ENCODE measurements at places on chromosomes 7 and 10. TPM values are rescaled to one million over a fixed set of nuclear protein-coding genes. Genes with fewer than 3 reads are reported as not detected.

DNA sequence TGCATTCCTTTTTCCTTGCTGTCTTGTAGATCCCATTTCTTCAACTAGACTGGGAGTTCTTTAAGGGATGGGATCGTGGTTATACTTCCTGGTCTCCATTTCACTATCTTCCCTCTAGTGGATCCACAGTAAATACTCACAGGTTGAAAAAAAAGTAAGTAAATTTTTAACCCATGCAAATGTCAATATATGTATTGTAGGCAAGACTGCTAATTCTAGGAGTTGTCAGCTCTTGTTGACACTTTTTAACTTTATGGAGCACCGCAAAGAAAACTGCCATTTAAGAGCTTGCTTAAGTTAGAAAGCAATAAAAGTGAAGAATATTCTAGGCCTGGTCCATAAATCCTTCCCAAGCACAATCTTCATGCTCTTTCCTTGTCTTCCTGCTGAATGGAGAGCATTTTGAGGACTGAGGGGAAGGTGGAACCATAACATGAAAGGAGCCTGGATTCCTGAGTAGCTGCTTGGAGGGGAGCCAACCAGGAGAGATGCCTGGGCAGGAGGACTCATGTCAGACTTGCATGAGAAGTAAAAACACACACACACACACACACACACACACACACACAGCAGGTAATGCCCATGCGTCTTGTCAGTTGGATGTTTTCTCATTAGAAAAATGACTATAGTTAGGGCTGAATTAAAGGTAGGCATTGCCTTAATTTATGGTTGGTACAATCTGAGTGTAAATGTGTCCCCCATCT is 32.2 kb downstream of the VWA2 start:
- peaks cover 10% of the 10 kb centered on the region for H3K4me1 ChIP-seq
- no peak overlapping the region for H3K27ac ChIP-seq
- no peaks in the 10 kb centered on the region for H3K27me3 ChIP-seq
- no peaks in the 10 kb centered on the region for H3K36me3 ChIP-seq
- no peak for DNase-seq

DNA sequence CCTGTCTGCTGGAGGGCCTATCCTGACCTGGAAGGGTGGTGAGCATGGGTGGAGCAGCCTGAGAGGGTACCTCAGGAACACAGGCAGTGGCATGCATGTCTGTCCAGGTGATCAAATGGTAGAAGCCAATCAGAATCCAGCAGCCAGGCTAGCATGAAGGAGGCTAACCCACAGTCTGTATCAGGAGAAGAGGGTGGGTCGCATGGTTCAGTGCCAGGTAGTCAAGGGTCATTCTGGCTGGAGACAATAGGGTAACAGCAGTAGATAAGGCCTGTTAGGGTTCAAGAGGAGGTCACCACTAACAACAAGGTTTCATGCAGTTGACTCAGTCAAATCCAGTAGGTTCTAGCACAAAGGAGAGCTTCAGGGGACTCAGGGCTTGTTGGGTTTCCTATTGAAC is 10.4 kb downstream of the ALDH18A1 start:
- H3K27me3 ChIP-seq = no peaks in the 10 kb centered on the region
- H3K27ac ChIP-seq = no peak overlapping the region
- H3K4me3 ChIP-seq = no peak overlapping the region
- no peaks in the 10 kb centered on the region for H3K4me1 ChIP-seq

DNA sequence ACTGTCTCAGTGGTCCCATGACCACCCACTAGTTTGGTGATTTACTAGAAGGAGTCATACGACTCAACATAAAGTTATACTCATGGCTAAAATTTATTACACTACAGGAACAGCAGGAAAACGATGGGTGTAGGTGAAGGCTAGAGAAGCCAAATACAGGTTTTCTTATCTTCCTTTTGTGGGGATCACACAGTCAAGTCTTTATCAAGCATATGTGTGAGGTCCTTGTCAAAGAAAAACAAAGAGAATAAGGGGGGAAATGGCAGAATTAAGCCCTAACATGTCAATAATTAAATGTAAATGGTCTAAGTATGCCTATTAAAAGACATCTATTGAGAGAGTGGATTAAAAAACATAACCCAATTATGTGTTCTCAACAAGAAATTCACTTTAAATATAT is 47.8 kb upstream of the UBN2 start:
- no peaks in the 10 kb centered on the region for H3K36me3 ChIP-seq
- no peak for DNase-seq
- no peaks in the 10 kb centered on the region for H3K27me3 ChIP-seq
- H3K4me3 ChIP-seq = no peak overlapping the region
- H3K4me1 ChIP-seq = no peaks in the 10 kb centered on the region

DNA sequence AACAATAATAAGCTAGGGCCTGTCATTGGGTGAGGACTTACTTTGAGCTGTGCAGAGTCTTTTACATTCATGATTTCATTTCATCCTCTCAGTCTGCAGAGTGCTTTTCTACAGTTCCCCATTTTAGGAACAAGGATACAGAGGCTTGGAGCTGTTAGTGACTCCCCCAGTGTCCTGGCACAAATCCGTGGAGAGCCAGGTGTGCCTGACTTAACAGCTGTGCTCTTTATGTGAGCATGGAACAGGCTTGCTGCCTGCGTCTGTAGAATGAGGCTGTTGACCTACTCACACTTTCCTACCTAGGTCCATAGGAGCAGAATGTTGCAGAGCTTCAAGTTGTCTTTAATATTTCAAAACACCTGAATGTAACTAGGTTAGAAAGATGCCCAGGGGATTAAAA is 50.4 kb upstream of the BTBD16 start:
- H3K4me3 ChIP-seq = no peak overlapping the region
- no peaks in the 10 kb centered on the region for H3K4me1 ChIP-seq
- H3K27me3 ChIP-seq = no peaks in the 10 kb centered on the region
- no peak overlapping the region for H3K27ac ChIP-seq
- DNase-seq = no peak
- peaks cover 19% of the 10 kb centered on the region for H3K36me3 ChIP-seq

- H3K36me3 ChIP-seq = no peaks in the 10 kb centered on the region
- no peak overlapping the region for H3K27ac ChIP-seq
- H3K4me3 ChIP-seq = no peak overlapping the region
These were observed 212.3 kb upstream of the SLC26A5 start for GRCh38 chr7:103658055-103659005.

GRCh38 chr10:69045441-69046300 is 42.2 kb upstream of the SRGN start:
- no peaks in the 10 kb centered on the region for H3K36me3 ChIP-seq
- H3K4me1 ChIP-seq = no peaks in the 10 kb centered on the region
- H3K27ac ChIP-seq = no peak overlapping the region
- no peak overlapping the region for H3K4me3 ChIP-seq

DNA sequence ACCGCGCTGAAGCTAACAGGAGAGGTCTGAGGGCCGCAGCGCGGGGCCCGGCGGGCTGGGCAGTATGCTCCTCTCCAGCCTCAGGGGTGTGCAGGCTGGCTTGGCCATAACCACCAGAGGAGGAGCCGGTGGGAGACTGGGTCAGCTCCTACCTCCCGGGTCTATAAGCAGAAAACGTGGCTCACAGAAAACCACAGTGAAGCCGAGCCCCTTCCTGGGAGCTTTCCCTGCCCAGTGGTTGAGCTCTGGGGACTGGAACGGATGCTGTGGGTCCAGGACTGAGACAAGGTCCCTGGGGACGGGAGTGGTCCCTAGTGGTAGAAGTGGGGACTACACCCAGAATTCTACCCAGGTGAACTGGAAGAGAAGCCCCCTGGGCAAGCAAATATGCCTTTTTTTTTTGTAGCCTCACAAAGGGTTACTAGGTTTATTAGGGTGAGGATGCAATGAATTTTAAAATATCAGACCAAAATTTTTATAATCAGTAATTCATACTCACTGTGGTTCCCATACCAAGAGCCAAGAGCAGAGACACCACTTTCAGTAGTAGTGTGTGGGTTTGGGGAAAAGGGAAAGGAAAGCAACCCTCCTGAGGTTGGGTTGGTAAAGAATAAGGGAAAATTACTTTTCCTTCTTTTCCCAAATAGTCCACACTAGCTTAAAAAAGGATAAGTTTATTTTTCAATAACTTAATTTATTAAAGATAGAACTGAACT is 67.9 kb upstream of the PRKCQ start:
- H3K4me3 ChIP-seq = no peak overlapping the region
- no peak for DNase-seq
- H3K27ac ChIP-seq = no peak overlapping the region
- no peaks in the 10 kb centered on the region for H3K27me3 ChIP-seq
- no peaks in the 10 kb centered on the region for H3K36me3 ChIP-seq

GRCh38 chr7:22686620-22687019 is 40.4 kb upstream of the IL6 start:
- no peak overlapping the region for H3K4me3 ChIP-seq
- no peaks in the 10 kb centered on the region for H3K27me3 ChIP-seq
- H3K4me1 ChIP-seq = no peaks in the 10 kb centered on the region
- no peaks in the 10 kb centered on the region for H3K36me3 ChIP-seq

- H3K27ac ChIP-seq = peak overlapping the region; percentile 77
- DNase-seq = no peak
- H3K4me1 ChIP-seq = peaks cover 19% of the 10 kb centered on the region
These were observed 335.3 kb upstream of the KLF6 start for GRCh38 chr10:4120096-4120853.

DNA sequence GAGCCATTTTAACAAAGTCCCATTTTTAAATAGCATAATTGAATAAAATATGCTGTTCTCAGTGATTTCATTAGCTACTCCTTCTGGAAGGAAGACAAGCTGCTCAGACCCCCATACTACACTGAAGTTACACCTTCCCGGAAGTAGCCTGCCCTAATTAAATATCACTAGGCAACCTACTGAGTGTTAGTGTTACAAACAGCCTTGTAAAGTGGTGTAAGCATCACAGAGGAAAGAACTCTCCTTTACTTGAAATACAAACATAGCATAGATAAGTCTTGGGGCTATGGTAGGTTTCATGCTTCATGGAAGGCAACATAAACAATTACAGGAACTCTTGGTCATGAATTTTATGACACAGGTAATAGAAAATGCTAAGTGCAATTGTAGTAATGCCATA is 43.4 kb upstream of the PTN start:
- H3K27me3 ChIP-seq = no peaks in the 10 kb centered on the region
- no peaks in the 10 kb centered on the region for H3K4me1 ChIP-seq
- DNase-seq = no peak
- no peak overlapping the region for H3K4me3 ChIP-seq

DNA sequence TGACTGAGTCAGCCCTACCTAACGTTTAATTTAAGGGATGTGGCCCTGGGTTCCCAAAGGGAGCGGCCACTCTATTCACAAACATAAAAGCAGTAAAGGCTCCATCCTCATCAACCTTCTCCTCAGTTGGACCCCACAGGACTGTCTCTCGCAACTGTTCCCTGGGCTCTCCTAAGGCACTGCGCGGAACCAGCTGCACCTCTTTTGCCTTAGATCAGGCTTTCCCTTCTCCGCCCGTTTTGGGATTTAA is 689 bp upstream of the GTPBP4 start:
- peak overlapping the region; percentile 99 for H3K4me3 ChIP-seq
- H3K27me3 ChIP-seq = no peaks in the 10 kb centered on the region
- DNase-seq = no peak

DNA sequence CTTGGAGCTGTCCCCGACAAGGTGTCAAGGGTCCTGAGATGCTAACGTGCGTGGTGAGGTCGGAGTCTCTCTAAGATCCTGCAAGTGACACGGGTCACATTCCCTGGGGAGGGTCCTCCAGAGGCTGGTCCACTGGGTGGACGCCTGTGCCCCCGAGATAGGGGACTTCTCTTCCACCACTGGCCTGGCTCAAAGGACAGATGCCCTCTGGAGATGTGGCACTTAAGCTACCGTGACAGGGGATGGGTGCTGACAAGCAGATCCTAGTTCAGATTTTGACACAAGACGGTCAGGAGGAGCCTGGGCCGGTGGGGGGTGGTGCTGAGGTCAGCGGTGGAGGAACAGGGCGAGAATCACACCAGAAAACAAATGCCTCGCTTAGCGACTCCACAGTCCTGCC is 178.0 kb downstream of the ADARB2 start:
- H3K4me1 ChIP-seq = no peaks in the 10 kb centered on the region
- H3K36me3 ChIP-seq = no peaks in the 10 kb centered on the region
- H3K27me3 ChIP-seq = no peaks in the 10 kb centered on the region

- H3K27ac ChIP-seq = no peak overlapping the region
- no peaks in the 10 kb centered on the region for H3K36me3 ChIP-seq
- H3K4me3 ChIP-seq = no peak overlapping the region
- no peaks in the 10 kb centered on the region for H3K4me1 ChIP-seq
- no peak for DNase-seq
These were observed 291.8 kb downstream of the CRPPA start for GRCh38 chr7:16129431-16130110.

- no peaks in the 10 kb centered on the region for H3K27me3 ChIP-seq
- peaks cover 12% of the 10 kb centered on the region for H3K4me1 ChIP-seq
- DNase-seq = no peak
- no peak overlapping the region for H3K27ac ChIP-seq
These were observed 2.5 kb upstream of the RHBDD2 start for GRCh38 chr7:75876126-75876881.

Gene NODAL
- not detected for total RNA-seq

Gene LIPJ
- not detected for total RNA-seq

Gene WBP1L
- 91.3 TPM for total RNA-seq

Gene SNX13
- 53.3 TPM for total RNA-seq

Gene EPHA1
- 0.39 TPM for total RNA-seq

Gene ZNF655
- 54.9 TPM for total RNA-seq
